ENCODE measurements at places on chromosomes 2 and 18. TPM values are rescaled to one million over a fixed set of nuclear protein-coding genes. Genes with fewer than 3 reads are reported as not detected.

GRCh38 chr2:207219081-207219630 is 53.4 kb upstream of the KLF7 start:
- DNase-seq, result no peak

DNA sequence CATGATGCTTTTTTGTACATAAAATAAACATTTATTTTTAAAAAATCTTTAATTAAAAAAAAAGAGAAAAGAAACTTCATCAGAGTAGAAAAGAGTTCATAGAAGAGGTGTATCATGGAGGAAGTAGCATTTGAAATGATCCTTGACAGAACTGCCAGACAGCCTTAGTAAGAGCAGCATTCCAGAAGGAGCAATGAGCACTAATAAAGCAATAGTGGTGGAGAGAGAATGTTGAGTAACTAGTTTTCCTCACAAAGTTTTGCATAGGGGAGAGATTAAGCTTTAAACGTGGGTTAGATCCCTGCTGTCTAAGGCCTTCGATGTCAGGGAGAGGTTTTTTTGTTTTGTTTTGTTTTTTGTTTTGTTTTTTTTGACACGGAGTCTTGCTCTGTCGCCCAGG is 29.8 kb upstream of the METTL21A start:
- no peak for DNase-seq

GRCh38 chr2:71935262-71935848 is 212.3 kb downstream of the CYP26B1 start:
- DNase-seq, result no peak

- DNase-seq, result no peak
These were observed 147.4 kb downstream of the MEIS1 start for GRCh38 chr2:66582104-66582986.

GRCh38 chr2:103232865-103233264 is 471.0 kb downstream of the TMEM182 start:
- DNase-seq, result no peak

DNA sequence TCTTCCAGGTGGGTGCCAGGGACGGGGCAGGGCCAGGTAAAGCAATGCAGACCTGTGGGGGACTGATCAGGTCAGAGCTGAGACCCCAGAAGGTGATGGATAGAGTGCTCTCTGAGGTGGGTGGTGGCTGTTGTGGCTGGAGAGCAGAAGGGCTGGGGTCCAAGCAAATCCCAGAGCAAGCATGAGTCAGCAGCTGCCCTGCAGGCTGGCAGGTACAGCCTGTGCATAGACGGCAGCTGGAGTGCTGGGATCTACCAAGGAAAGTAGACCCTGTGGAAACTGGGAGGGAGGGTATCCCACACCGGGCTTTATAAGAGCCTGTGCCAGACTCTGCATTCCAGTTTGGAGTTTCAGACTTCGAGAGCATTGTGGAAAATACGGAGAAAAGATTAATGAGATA is 663 bp downstream of the TRIM54 start:
- peak; percentile 53 for DNase-seq

DNA sequence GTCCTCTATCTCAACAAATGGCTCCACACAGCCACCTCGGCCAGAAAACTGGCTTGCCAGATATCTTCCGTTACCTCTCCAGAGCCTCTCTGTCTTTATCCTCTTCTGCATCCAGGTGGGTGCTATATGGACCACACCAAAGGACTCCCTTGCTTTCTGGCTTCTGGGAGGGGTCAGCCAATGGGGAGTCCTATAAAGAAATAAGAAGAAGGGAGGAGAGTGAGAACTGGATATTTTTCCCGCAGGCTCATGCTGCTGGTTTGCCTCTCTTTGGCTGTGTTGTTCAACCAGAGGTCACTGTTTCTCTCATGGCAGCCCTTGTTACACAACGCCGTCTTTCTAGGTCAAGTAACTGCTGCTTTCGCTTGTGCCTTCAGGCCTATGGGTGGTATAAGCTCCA is 72.7 kb downstream of the POLE4 start:
- DNase-seq, result no peak

- no peak for DNase-seq
These were observed 83.7 kb downstream of the KCNF1 start for GRCh38 chr2:10995366-10995970.

DNA sequence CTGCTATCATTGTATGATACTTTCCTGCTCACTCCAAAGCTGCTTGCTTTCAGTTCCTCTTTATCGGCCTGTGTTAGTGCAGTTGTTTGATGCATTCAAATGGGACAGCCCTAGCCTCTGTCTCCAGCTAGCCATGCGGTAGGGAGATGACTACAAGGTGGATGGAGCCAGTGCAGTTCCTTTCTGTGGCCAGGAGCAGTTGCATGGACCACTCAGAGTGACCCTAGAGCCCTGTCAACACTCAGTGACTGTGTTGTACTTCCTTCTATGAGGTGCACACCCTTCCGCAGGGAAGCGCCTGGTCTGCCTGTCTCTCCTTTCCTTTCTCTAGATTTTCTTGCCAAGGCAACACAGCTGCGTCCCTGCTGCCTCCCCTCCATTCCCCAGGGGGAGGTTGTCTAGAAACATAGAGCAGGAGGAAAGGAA is 33.8 kb downstream of the KCNS3 start:
- no peak for DNase-seq

DNA sequence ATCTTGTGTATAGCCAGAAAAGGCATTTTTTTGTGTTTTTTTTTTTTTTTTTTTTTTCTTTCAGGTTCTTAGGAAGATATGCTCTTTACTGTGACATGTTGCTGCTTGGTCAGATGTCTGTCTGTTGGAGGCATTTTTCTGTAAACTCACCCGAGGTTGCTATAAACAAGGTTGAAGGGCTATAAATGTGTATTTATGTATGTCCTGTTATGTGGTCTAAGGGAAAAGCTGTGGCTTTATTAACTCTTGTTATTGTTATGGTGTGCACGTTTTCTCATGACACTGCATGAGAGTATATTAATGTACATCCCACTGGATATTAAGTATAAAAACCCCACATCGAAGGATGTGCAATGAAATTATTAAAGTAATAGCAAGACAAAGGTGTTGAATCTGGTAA is 102.0 kb downstream of the ZNF532 start:
- no peak for DNase-seq

DNA sequence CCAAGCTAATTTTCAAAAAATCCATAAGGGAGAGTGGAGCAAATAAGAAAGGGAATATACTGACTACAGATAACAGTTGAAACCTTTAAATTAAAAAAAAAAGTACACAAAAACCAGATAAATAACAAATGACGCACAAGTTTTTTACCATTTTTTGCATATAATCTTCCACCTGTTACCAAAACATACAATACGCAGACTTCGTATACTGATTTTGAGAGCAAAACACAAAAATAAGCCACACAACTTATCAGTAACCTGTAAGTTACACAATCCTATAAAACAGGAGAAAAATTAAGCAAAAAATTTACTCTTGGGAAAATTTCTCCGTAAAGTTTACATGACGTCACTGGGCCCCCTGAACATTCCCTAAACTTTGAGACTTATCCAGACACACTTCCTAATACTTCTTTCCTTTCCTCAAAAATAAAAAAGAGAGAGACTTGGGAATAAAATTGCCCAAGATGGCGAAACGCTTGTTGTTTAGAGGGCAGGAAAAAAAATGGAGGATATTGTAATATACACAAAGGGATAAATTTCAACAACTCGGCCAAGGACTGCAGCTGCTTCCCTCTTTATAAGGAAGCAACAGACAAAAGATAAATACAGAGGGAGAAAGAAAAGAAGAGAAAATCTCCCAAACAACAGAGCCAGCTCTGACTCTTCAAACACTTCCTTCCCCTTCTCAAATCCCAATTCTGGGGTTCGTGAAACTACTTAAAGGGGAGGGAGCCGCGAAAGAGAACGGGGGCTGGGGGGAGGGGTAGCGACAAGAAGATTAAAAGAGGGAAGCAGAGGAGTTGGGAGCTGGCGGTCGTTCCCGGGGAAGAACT is 1.6 kb downstream of the BAZ2B start:
- peak; percentile 38 for DNase-seq

- peak; percentile 48 for DNase-seq
These were observed 37.3 kb upstream of the SH3BP4 start for GRCh38 chr2:234914371-234915154.

DNA sequence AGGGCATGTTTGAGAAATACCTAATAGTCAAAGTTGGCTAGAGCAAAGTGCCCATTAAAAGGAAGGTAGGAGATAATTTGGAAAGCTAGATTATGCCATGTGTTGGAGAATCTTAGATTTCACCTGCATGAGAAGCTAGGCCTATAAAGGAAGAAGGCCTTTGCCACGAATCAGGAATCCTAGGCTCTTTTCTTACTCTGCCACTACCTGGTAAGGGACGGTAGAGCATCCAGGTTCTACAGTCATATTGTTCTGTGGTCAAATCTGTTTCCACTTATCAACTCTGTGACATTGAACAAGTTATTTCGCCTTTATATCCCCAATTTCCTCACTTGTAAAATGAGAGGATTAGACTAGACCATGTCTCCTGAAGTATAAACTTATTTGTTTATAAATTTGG is 3.6 kb upstream of the KCNJ3 start:
- no peak for DNase-seq

GRCh38 chr2:223054193-223054781 is 2.3 kb downstream of the KCNE4 start:
- no peak for DNase-seq

NAT8 gene
- 12.9 TPM for polyA plus RNA-seq

MAPK4 gene
- polyA plus RNA-seq, result not detected

ATOH8 gene
- polyA plus RNA-seq, result 0.22 TPM

MRPL33 gene
- polyA plus RNA-seq, result 54.9 TPM

RNF125 gene
- 0.84 TPM for polyA plus RNA-seq

WBP1 gene
- 107 TPM for polyA plus RNA-seq

DNAH7 gene
- polyA plus RNA-seq, result not detected

DOK1 gene
- polyA plus RNA-seq, result 0.84 TPM

PDE6D gene
- 23.2 TPM for polyA plus RNA-seq

GATA6 gene
- polyA plus RNA-seq, result 0.95 TPM

C2orf81 gene
- polyA plus RNA-seq, result 0.17 TPM

C2orf72 gene
- 242 TPM for polyA plus RNA-seq

PER2 gene
- polyA plus RNA-seq, result 5.1 TPM

Data from HepG2 (cell line).